Left lung (tissue), 14 donors: ENCODE measurements at places on chromosomes 5 and 9. TPM values are rescaled to one million over a fixed set of nuclear protein-coding genes. Genes with fewer than 3 reads are reported as not detected.
A peak's percentile ranks its signal among the peaks of the same experiment; 100 is the strongest.

- H3K4me3 ChIP-seq: no peak overlapping the region
- DNase-seq: no peak
- H3K4me1 ChIP-seq: peaks cover 26% of the 10 kb centered on the region
- no peaks in the 10 kb centered on the region for H3K27me3 ChIP-seq
Measured at GRCh38 chr9:6788162-6789016, 30.6 kb downstream of the KDM4C start.

- peak overlapping the region; percentile 80 for H3K27ac ChIP-seq
- no peaks in the 10 kb centered on the region for H3K27me3 ChIP-seq
- H3K36me3 ChIP-seq: no peaks in the 10 kb centered on the region
- DNase-seq: no peak
- no peak overlapping the region for H3K4me3 ChIP-seq
- H3K4me1 ChIP-seq: peaks cover 23% of the 10 kb centered on the region
Measured at GRCh38 chr5:124697933-124698591, 48.4 kb downstream of the ZNF608 start.

DNA sequence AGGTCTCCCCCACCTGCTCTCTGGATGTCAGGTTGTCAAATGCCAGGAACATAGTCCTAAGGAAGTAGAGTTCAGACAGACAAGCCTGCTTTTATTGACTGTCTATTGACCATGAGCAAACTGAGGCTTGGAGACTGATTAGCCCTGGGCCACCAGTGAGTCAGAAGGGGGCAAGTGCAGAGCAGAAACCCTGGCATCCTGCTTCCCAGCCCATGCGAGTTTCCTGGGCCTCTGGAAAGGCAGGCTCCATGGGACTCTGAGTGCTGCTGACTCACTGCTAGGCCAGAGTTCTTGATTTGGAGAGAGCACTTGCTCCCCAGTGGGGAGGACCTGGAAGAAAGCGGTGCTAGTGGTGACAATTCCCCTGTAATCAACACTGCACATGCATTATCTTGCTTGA lies 2.8 kb upstream of the HBEGF start:
- no peak overlapping the region for H3K4me3 ChIP-seq
- H3K27ac ChIP-seq: no peak overlapping the region
- no peak for DNase-seq
- peaks cover 32% of the 10 kb centered on the region for H3K4me1 ChIP-seq

- no peaks in the 10 kb centered on the region for H3K4me1 ChIP-seq
- no peak overlapping the region for H3K27ac ChIP-seq
- H3K36me3 ChIP-seq: no peaks in the 10 kb centered on the region
- H3K27me3 ChIP-seq: peaks cover 76% of the 10 kb centered on the region
Measured at GRCh38 chr5:541539-542318, 17.5 kb upstream of the SLC9A3 start.

GRCh38 chr5:109630093-109630492 lies 59.6 kb upstream of the MAN2A1 start:
- H3K36me3 ChIP-seq: no peaks in the 10 kb centered on the region
- H3K4me1 ChIP-seq: no peaks in the 10 kb centered on the region
- no peak overlapping the region for H3K4me3 ChIP-seq
- no peaks in the 10 kb centered on the region for H3K27me3 ChIP-seq

PRELID2 gene
- 11.4 TPM for polyA plus RNA-seq

CDC42SE2 gene
- polyA plus RNA-seq: 33.2 TPM

BARHL1 gene
- polyA plus RNA-seq: not detected
